ENCODE measurements at places on chromosomes 5 and 9.

- no peak for DNase-seq
These were observed 33.8 kb downstream of the ZNF131 start for GRCh38 chr5:43154469-43154868.

GRCh38 chr5:34663771-34664496 lies 7.8 kb downstream of the RAI14 start:
- DNase-seq = no peak

DNA sequence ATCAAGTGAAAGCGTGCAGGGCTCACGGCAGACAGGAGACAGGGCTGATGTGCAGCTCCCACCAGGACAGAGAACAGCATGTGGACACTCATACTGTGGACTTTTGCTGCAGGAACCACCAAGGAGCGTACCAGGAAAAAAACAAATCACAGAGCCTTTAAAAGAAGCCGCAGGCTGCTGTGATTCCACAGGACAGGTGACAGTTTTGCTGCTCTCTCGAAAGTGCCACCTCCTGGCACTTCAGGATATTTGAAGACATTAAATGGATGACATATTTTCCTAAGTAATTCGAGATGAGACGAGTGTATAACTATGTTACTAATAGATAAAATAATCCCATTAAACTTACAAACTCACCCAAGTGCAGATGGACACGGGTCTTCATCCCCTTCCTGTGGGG lies 29.3 kb downstream of the ZDHHC11 start:
- no peak for DNase-seq

DNA sequence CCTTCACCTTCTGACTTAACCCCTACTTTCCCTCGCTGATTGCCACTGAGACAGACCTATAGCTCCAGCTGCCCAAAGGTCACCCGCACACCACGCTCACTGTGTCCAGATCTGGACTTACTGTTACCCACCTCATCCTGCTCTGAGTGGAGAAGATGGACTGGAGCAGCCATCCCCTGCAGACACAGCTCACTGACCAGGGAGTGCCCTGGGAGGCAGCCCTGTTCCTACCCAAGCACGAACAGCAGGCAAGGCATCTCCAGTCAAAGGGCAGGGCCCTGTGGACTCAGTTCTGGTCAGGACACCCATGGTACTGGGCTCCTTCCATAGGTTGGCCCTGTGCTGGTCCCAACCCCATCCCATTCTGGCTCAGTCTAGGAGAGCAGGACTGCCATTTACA lies 9.5 kb upstream of the BARX1 start:
- no peak for DNase-seq

- peak; percentile 72 for DNase-seq
These were observed 883 bp upstream of the VAV2 start for GRCh38 chr9:133992780-133993634.

GRCh38 chr5:172667786-172668593 lies 26.9 kb downstream of the NEURL1B start:
- DNase-seq = no peak

DNA sequence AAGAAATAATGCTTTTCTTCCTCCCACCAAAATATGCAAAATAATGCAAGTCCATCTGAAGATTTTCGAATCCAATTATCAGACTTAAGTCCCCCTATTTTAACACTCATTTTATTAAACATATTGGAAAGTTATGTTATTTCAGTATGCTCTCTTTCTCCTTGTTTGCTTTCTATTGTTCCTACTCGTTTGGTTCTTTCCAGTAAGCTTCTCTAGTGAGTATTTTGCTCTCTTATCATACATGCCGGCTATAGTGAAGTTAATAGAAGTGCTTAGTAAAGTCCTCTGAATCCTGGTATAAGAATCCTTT lies 517 bp downstream of the ALDH1A1 start:
- no peak for DNase-seq

DNA sequence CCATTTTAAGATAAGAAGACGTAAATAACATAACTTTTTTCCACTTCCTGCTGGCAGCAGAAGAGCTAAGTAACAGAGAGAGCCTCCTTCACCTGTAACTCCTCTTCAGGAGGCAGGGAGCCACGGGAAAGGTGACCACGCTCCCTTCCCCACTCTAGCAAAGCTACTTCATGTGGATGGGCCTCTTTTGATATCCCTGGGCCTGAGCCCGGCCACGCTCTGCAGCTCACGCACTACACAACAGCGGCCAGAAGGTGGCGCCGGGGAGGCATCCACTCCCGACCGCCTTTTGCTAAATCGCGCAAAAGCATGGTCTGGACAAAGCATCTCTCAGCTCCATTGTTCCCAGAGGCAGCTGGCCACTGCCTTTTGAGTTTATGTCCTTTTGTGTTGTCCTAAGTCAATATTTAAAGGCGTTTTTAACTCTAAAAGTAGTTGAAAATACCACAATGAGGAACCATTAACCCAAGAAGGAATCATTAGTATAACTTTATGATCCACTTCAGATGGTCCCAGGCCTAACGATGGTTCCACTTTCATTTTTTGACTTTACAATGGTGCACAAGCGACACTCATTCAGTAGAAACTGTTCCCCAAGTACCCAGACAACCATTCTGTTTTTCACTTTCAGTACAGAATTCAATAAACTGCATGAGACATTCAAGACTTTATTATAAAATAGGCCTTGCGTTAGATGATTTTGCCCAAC lies 23.6 kb downstream of the CMBL start:
- DNase-seq = peak; percentile 73

DNA sequence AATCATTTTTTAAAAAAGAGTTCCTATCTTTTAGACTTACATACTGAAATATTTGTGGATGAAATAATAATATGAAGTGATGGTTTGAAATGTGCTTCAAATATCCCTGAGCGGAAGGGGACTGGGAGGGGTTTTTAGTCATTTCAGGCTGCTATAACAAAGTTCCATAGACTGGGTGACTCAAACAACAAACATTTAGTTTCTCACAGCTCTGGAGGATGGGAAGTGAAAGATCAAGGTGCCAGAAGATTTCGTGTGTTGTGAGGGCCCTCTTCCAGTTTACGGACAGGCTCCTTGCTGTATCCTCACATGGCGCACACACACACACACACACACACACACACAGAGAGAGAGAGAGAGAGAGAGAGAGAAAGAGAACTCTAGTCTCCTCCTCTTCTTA lies 27.1 kb upstream of the TEX10 start:
- no peak for DNase-seq

DNA sequence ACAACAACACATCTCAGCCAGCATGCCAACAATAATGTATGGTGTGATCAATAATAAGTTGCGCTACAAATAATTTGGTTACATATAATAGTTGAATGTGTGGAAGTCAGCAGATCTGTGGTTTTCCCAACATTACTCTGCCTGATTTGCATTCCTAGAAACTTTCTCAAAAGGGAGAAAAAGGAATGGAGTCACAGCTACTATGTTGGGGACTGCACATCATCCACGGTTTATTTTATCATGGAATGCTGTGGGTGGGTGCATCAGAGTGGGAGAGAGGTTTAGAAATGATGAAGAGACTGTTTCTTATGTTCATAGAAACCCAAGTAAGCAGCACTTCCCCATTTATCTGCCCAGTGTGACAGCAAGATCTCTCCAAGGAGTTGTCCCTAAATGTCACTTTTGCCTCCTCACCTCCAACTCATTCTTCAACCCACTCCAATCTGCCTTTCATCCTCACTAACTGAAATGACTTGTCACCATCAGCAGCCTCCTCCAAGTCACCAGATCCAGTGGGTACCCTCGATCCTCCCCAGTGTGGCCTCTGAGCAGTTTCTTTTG lies 2.8 kb upstream of the SPOCK1 start:
- no peak for DNase-seq
